Stimulated activated CD4-positive, alpha-beta T cell treated with anti-CD3 and anti-CD28 coated beads, Interleukin-1b, Interleukin-23, amount 100 ng/mL, for 1 hour (primary cell): ENCODE measurements at places on chromosomes 13 and 19.

GRCh38 chr13:30340331-30341250, 33.2 kb upstream of the KATNAL1 start:
- DNase-seq = no peak

GRCh38 chr19:52809801-52810200, 11.6 kb downstream of the ZNF28 start:
- no peak for DNase-seq

DNA sequence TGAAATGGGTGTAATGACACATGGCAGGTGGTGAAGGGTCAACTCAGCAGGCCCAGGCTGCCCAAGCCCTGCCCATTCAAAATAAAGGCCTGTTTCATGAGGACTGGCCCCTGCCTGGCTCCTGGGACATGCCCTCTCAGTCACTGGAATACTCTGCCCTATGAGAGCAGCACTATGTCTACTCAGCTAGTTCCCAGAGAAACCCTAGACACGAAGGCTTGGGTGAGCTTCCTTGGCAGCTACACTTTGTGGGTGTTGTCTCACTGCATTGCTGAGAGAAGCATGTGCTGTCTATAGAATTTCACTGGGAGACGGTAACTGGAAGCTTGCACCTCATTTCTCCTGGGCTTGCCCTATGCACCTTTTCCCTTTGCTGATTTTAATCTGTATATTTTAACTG, 752.8 kb downstream of the LIG4 start:
- no peak for DNase-seq

DNA sequence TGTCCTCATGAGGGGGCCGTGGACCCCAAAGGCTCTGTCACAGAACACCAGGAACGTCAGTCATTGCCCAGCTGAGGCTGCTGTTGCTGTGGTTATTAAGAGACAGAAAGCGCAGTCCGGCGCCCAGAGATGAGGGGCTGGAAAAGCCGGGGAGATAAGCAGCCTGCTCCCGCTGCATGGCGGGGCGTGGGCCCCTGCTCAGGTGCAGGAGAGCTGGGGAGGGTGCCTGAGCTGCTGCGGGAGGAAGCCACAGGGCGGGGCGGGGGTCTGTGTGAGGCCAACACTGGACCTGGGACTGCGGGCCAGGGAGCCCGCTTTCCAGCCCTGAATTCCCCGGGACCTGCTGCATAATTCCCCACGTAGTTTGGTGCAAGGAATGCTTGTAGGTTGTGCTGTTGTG, 11.3 kb downstream of the SOX1 start:
- DNase-seq = no peak

DNA sequence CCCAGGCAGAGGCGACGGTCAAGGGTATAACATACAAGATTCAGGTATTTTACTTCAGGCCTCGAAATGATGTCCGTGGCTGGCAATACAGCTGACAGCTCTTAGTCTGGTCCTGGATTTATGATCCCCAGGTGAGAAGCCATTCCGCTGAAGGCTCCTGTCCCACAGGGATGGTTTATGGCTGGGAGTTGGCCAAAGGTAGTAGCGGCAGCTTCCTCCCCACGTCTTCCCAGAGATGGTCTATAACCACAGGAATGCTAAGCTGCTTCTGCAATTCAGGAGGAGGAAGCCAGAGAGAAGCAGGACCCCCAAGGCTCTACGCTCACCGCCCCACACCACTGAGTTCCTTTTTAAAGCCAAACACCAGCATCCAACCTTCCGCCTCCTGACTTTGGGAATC, 27.1 kb downstream of the OLFM2 start:
- no peak for DNase-seq

GRCh38 chr19:808423-808775, 11.1 kb downstream of the PTBP1 start:
- DNase-seq = no peak

DNA sequence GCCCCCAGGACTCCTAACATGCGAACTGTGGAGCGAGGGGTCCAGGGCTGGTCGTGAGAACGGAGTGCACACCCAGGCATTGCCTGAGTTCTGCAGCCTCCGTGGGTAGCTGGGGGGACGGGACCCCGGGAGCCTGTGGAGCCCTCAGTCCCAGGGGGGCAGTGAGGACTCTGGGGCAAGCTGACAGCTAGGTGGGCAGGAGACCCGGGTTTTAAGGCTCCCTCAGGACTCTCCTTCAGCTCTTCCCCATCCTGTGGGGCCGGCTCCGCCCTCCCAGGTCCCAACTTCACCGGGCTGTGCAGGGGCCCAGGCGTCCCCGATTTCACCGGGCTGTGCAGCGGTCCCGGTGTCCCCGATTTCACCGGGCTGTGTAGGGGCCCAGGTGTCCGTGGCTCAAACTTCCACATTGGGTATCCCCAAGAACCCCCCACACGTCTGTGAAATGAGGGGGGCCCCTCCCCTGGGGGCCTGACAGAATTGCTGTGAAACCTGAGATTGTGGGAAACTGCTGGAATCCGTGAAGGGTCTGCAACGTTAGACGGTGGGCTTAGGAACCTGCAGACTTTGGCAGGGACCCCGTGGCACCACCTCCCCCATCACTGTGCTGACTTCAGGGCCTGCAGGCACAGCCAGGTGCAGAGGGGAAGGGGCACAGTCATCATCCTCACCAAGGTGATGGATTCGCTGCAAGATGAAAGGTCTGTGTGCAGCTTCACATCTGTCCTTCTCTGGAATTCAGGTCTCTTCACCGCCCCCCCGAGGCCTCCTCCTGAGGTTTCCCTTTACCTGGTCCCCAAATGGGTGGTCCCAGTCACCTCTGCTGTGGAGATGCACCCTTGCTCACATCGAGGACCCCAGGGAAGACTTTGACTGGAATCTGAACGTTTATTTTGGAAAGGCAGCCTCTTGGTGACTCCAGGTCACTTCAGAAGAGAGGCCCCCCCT, 73.2 kb upstream of the MCF2L start:
- DNase-seq = no peak

- DNase-seq = no peak
These were observed 273.5 kb downstream of the SHISA2 start for GRCh38 chr13:25778365-25778764.
